OCI-LY7 (cell line): ENCODE measurements at places on chromosomes 11 and 22.

- no peak for DNase-seq
Measured at GRCh38 chr11:36380296-36381014, 84.4 kb downstream of the PRR5L start.

DNA sequence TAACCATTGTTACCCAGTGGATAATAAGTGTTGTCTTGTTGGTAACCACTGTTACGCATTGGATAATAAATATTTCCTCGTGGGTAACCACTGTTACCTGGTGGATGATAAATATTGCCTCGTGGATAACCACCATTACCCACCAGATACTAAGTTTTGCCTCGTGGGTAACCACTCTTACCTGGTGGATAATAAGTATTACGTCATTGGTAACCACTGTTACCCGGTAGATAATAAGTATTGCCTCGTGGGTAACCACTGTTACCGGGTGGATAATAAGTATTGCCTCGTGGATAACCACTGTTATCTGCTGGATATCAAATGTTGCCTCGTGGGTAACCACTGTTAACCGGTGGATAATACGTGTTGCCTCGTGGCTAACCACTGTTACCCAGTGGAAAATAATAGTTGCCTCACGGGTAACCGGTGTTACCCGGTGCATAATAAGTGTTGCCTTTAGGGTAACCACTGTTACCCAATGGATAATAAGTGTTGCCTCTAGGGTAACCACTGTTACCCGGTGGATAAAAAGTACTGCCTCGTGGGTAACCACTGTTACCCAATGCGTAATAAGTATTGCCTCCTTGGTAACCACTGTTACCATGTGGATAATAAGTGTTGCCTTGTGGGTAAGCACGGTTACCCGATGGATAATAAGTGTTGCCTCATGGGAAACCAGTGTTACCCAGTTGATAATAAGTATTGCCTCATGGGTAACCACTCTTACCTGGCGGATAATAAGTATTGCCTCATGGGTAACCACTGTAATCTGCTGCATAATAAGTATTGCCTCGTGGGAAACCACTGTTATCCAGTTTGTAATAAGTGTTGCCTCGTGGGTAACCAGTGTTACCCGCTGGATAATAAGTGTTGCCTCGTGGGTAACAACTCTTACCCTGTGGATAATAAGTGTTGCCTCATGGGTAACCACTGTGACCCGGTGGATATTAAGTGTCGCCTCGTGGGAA lies 21.9 kb upstream of the NXPE4 start:
- no peak for DNase-seq

DNA sequence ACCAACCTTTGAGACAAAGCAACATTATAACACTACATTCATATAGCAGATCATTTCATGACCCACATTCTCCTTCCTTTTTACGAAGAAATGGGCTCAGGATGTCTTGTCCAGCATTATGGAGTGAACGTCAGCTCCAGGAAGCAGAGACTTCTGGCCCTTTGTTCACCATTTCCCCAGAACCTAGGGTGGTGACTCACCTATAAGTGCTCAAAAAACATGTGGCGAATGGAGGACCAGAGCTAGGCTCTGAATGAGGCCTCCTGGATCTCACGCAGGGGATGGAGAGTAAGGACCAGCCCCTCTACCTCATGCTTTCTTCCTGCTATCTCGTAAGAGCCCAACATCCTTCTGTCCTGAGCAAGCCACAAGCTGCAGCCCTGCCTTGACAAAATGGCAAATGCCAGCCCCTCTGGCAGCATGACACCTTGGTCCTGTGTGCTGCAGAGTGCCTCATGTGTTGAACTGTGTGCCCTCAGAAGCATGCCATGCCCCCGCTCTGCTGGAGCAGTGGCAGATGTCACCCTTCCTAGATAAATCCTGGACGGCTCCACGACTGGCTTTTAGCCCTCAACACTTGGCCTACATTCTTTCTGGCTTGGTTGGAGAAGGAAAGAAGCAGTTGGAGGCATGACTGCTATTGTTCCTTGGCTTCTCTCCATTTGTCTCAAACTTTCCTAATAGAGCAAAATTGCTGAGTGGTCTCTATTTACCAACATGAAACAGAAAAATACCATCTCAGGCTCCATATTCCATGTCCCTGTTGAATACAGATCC lies 6.5 kb upstream of the ST3GAL4 start:
- DNase-seq, result no peak

DNA sequence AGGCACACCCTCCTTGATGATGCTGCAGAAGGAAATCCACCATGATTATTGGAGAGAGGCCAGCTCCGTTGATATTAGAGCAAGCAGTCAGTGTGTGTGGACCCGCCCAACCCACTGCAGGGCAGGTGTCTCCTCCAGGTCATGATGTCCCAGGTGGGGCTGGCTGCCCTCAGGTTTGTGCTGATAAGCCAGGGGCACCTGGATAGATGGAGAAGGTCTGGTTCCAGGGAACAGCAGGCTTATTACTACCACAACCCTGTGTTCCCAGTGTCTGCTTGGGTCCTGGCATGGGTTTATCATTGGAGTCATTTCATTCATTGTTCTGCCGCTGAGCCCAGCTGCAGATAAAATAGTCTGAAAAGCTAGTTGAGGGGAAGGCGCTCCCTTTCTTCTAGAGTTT lies 181.1 kb upstream of the NECTIN1 start:
- DNase-seq, result no peak

GRCh38 chr11:97078443-97078842 lies 688.6 kb downstream of the JRKL start:
- DNase-seq, result no peak

DNA sequence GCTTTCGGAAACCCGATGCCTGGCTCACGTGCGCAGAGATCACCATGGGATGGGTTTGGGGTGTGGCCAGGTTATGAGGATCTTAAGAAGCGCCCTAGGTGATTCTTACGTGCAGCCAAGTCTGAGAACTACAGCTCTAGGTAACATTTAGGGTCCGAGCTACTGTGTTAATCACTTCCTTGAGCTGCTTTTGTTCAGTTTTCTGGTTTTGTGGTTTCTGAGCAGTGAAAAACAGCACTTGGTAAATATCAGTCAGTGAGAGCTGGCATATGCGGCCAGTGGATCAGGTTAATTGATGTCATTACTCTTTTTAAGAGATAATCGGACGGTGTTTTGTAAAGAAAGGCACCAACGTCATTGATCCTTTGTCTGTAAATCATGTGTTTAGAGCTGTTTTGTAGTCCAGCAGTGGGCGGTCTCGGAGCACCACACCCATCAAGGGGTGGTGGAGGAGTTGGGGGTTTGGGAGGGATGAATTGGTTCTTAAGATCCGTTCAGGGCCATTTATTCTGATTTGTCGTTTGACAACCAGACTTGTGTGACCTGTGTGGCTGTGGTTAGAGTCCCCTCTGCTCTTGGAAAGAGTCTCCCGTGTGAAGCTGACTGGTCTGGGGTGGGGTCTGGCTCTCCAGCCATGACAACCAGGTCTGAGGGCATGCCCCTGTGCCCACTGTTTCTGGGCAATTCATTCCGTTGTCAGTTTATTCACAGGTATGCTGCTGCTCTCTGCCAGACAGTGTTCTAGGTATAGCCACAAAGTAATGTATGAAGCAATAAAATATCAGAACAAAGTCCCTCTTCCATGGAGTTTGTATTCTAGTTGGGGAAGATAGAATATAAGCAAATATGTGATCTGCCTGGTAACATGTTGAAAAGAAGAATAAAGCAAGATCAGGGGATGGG lies 61.9 kb upstream of the SORL1-AS1 start:
- no peak for DNase-seq

GRCh38 chr11:44533921-44534711 lies 31.3 kb upstream of the CD82 start:
- DNase-seq, result no peak

DNA sequence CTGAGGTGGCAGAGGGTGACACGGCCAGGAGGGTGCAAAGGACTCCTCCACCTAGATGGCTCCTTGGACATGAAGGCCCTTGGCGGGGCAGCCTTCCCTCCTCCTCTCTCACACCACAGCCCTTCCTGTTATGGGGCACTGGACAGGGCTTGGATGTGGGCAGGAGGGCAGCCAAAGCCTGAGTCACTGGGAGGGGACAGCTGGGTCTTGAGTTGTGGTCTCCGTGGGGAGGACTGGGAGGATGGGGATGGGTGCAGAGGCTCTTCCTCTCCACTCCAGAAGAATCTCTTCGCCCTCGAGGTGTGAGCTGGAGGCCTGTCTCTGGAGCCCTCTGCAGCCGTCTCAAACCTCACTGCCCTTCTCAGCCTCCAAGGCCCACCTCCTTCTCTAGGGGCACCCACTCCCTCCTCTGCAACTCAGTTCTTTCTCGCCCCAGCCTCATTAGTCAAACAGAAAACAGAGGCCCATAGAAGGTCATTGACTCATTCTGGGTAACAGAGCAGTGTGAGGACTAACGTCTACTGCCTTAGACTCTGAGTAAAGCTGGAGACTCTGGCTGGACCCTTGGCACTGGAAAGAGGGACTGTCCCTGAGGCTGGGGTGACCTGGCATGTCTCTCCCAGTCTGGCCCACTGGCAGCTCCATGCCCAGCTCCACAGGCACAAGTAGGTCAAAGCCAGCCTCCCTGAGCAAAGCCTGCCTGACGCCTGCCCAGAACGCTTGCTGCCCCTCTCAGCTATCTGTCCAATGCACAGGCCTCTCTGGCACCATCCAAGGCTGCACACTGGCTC lies 47.5 kb upstream of the CDON start:
- no peak for DNase-seq

DNA sequence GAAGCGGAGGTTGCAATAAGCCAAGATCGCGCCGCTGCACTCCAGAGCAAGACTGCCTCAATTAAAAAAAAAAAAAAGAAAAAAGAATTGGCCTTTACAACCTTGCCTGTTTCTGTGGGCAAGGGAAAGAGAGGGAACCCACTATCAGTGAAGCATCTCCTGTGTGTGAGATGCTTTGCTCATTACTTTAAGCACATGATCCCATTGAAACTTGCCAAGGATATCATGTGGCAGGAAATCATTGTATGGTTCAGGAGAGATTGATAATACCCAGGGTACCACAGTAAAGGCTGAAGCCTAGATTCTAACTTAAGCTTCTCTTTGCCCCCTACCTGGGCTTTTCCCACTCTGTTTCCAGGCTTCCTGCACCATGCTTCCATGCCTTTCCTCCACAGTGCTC lies 3.6 kb downstream of the LDLRAD3 start:
- DNase-seq, result no peak

DNA sequence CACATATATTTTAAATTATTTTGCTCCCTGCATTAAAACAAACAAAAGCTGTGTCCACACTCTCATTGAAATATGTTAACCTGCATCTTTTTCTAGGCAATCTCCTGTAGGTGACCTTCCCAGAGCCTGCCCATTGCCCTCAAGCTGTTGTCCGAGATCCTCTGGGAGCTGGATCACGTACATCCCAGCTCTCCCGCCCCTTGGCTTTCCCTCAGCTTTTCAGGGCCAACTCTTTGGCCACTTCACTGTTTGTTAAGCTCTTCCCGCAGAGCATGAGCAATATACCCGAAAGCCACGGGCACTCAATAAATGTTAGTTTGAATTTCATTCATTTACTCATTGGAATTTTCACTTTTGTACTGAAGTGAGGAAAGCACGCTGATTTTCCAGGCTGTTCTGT lies 32.2 kb downstream of the ELMOD1 start:
- no peak for DNase-seq

DNA sequence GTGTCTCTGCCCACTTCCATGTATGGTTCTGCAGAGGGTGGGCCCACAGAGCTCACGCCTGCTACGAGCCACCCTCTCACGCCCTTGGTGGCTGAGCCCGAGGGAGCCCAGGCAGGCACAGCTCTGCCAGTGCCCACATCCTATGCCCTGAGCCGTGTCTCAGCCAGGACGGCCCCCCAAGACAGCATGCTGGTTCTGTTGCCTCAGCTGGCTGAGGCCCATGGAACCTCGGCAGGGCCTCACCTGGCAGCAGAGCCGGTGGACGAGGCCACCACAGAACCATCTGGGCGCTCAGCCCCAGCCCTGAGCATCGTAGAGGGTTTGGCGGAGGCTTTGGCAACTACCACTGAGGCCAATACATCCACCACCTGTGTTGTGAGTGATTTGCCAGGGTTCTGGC lies 64.0 kb downstream of the OTOG start:
- no peak for DNase-seq

- no peak for DNase-seq
Measured at GRCh38 chr11:6357222-6357621, 33.1 kb upstream of the SMPD1 start.

GRCh38 chr22:48125416-48125815 lies 1363.0 kb downstream of the TBC1D22A start:
- no peak for DNase-seq

DNA sequence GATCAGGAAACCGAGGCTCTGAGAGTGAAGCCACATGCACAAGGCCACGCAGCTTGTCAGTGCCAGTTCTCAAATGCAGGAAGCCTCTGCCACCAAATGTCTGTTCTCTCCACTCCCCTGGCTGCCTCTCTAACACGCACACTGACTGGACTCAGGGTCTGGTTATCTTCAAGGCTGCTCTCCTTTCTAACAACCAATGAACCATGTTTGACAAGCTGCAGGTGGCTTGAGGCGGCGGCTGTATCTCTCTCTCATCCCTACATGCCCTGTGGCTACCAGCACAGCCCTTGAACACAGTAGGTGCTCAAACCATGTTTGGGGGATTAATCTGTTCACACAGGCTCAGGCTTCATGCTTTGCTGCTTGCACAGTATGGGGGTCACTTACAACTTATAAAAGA lies 23.7 kb downstream of the MFNG start:
- DNase-seq, result no peak

DNA sequence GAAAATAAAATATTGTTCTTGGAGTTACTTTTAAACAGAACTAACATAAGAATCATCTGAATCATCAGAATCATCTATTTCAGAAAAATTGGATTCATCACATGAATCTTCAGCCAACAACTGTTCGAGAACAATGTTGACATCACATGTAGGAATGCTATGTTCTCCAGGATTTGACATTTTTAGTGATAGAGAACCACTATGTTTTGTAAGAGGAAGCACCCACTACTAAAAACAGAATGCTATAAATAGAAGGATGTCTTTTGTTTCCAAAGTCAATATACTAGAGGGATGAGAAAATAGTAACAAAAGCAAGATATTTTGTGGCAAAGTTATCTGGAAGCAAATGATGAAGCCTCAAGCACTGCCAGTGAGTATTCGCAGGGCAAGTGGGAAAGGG lies 263.4 kb upstream of the DDI1 start:
- no peak for DNase-seq

DNA sequence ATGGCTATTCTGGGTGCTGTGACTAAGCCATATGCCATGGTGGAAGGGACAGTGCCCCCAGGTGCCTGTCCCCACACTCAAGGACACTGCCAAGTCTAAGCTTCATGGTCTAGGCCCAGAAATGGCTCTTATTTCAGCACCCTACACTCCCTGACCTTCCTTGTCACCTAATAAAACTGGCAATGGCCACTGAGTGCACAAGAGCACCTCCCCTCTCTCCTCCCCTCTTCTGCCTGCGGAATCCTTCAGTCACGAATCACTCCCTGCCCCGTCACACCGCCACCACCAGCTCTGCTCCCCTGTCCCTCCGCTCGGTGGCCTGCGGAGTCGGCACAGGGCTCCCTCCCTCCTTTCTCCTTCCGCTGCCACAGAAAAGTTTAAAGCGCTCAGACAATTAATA lies 19.0 kb upstream of the LMO1 start:
- no peak for DNase-seq

DNA sequence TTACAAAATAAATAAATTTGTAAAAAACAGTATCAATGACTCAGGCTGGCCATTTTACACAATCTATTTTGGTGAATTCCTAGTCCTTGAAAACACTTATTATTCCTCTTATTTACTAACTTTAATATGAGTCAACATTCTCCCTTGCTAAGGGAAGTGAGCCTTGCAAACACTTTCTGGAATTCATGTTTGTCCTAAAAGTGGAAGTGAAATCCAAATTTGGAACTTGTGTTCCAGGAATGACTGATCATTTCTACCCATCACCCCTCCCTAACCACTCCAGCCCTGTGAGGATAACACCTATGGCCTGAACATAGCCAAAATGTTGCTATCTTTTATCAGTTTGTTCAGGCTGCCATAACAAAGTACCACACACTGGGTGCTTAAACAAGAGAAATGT lies 83.1 kb downstream of the OR5AK2 start:
- DNase-seq, result no peak
